ENCODE measurements at places on chromosomes 7 and 10.
A peak's percentile ranks its signal among the peaks of the same experiment; 100 is the strongest.

DNA sequence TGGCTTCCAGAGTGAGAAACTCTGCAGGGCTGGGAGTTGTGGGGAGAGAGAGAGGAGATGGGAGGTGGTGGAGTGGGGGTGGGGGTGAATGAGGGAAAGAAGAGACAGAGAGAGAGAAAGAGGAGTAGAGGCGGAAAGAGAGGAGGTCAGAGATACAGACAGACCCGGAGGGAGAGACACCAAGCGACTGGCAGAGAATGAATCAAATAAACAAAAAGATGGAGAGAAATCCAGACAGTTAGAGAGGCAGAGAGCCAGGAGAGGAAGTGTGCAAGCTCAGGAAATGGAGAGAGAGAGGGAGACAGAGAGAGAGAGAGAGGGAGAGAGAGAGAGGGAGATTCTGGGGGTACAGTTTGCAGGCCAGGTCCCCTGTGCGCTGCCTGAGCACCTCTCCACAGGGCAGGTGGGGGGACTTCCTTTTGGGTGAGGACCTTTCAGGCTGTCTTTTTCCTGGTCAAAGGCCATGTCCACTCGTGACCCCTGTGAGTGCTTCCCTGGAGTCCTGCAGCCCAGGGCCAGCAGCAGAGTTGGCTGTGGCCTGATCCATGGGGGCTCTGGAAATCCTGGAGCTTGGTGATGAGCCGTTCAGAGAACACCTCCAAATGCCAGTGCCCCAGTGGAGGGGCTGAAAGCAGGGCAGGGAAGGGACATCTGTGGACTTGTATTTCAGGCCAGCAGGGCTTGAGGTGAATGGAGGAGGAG is 25.0 kb upstream of the PCBD1 start:
- no peak for DNase-seq

- peak; percentile 55 for DNase-seq
Observed at GRCh38 chr10:15703151-15703880, 16.4 kb downstream of the ITGA8 start.

GRCh38 chr7:159013825-159014289 is 130.8 kb downstream of the VIPR2 start:
- DNase-seq, result no peak

GRCh38 chr10:76902949-76903348 is 734.7 kb downstream of the KCNMA1 start:
- peak; percentile 25 for DNase-seq

GRCh38 chr7:37108615-37109014 is 340.0 kb downstream of the ELMO1 start:
- DNase-seq, result peak; percentile 79

DNA sequence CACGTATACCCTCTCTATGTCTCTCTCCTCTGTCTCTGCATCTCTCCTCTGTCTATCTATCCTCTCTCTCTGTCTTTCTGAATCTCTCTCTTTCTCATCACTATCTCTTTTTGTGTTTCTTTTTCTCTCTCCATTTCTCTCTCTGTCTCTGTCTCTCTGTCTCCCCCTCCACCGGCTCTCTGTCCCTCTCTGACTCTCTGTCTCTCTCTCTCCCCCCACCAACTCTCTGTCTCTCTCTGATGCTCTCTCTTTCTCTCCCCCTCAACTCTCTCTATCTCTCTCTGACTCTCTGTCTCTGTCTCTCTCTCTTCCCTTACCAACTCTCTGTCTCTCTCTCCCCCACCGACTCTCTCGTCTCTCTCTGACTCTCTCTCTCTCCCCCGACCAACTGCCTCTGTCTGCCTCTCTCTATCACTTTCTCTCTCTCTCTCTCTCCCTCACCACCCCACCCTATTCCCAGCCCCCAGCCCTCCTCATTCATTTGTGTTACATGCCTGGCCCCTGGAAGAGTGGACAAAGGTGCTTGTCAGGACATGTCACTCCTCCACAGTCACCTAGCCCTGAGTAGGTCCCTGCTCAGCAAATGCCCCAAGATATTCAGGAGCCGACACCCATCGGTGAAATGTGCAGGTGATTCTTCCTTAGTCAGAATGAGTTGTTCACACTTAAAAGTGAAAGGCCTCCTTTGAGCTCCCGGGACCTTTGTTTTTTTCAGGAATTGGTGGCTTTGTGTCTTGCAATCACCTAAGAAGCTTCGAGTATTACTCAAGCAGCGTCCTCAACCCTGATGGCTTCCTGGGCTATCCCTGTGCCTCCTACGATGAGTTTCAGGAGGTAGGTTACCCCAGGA is 13.6 kb downstream of the PNLIPRP2 start:
- no peak for DNase-seq

- peak; percentile 89 for DNase-seq
Observed at GRCh38 chr7:128728598-128728997, 10.6 kb upstream of the CALU start.

- no peak for DNase-seq
Observed at GRCh38 chr10:72847681-72848080, 45.9 kb upstream of the OIT3 start.

DNA sequence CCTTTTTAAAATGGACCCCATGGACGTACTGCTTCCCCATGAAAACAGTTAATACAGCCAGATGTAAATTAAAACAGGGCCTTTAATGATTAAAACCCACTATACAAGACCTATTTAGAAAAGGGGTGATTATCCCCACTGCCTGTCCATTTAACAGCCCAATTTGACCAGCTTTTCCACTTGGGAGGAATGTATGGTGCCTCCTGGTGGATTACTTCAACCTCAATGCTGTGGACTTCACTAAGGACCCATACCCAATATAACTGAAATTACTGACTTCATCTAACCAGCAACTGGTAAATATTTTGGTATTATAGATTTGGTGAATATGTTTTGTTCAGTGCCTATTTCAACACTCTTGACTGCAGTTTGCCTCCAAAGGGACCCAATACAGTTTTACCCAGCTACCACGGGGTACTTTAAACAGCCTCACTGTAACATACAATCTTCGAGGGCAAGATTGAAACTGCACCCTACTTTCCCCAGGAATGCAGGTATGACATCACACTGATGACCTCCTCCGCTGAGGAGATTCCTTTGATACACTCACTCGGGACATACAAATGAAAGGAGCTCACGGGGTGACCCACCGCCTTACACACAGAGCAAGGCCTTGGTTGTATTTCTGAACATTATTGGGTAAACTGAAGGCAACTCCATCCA is 192.8 kb downstream of the DNAJC1 start:
- DNase-seq, result no peak

GRCh38 chr10:91771907-91772306 is 26.3 kb upstream of the TNKS2 start:
- DNase-seq, result no peak

DNA sequence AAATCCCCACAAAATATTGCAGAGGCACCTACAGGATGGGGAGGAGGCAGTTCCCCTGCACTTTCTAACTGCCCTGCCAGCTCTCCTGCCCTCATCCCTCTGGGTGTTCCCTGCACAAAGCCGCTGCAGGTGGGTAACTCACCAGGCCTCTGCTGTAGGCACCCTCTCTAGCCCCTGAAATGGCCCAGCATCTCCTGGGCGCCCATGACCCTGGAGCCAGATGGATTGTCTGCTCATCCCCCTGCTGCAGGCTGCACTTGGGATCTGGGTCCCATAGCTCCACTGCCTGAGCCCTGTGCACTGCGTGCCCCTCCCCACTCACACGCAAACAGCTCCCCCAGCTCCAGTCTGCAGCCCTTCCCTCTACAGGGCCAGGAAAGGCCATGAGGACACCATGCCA is 130.9 kb downstream of the C10orf105 start:
- DNase-seq, result no peak

GRCh38 chr7:35467456-35467978 is 213.6 kb upstream of the TBX20 start:
- DNase-seq, result no peak

GRCh38 chr7:46189255-46189790 is 268.3 kb upstream of the IGFBP3 start:
- DNase-seq, result no peak

DNA sequence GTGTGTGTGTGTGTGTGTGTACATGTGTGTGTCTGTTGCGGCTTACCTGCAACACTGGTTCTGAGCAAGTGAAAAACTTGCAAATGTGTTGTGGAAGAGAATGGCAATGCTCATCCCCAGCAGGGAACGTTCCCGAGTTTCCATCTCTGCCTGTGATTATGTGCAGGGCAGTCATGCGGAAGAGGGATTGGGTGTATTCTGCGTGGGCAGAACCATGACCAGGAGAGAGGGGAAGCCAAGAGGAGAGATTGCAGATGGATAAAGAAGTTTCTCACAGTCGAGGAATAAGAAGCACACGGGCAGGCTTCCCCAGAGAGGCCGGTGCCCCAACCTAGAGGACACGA is 99.9 kb downstream of the CTBP2 start:
- peak; percentile 52 for DNase-seq

DNA sequence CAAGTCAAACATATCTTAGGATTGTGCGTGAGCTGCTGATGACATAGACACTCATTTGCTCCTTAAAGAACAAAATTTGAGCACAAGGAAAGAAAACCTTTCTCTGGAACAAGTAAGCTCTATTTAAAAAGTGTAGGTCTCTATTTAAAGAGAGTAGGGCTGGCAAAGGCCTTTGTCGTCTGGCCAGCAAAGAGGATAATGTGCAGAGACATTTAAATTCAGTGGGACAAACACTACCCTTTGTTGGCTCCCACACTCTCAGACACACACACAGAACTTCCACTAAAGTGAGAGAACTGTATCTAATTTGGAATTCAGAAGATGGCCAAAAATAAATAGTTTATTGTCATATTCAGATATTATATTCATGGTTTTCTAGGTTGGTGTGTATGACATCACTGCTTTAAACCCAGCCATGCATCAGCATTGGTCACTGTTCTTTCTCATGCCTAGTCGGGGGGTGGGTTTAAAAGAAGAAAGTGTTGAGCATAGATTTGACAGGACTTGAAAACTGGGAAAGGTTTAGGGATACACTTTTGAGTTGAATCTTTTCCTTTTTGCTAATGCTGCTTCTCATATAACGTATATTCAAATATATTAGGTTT is 49.5 kb upstream of the HDAC9 start:
- DNase-seq, result no peak

GRCh38 chr7:21367081-21367480 is 60.8 kb upstream of the SP4 start:
- DNase-seq, result no peak

DNA sequence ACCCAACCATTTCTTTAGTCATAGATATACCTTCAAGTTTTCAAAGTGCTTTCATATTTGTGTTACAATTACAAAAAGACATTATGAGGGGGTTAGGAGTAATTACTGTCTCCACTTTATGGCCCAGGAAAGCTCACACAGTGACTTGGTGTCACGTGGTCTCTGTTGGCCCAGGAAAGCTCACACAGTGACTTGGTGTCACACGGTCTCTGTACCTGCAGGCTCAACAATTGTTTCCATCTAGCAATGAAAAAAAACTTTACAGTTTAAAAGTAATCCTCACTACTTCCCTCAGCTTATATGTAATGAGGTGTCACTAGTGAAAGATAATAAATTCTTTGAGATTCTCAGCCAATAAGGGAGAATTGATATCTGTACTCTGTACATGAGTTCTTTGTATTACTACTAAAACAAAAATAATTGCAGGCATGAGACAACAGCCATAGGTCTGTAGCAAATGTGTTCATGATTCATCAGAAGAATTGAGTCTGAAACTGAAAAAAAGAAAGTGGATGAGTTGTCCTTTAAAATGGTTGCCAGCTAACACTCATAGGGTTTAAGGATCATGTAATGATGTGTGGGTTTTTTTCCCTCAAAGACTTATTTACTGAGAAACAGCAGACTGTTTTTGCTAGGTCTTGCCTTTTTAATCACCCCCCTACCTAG is 10.9 kb downstream of the OGDH start:
- DNase-seq, result peak; percentile 57

DNA sequence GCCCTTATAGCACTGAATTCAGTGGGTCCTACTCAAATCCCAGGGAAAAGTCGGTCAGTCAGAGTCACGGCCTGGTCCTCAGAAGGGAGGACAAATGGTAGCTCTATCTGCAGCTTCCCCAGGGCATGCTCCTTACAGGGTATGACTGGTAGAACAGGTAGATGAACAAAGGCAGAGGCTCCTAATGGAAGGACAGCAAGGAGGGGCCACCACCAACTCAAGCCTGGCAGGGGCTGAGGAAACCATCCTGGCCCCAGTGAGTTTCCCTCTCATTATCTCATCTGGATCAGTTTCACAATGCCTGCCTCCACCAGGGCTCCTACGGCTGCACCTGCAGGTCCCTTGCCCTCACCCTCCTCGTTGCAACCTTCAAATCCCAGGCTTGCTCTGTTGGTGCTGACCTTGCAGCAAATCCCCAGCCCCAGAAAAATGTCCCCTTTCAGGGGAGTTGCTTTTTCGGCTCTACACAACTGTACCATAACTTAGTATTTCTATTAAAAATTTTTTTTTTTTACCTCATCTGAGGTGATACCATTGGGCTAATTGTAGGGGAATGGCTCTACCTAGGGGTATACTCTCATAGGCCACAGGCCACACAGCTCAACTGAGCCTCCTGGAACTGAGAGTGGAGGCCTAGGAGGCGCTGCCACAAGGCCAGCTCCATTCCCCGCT is 2.4 kb upstream of the MYO1G start:
- no peak for DNase-seq

DNA sequence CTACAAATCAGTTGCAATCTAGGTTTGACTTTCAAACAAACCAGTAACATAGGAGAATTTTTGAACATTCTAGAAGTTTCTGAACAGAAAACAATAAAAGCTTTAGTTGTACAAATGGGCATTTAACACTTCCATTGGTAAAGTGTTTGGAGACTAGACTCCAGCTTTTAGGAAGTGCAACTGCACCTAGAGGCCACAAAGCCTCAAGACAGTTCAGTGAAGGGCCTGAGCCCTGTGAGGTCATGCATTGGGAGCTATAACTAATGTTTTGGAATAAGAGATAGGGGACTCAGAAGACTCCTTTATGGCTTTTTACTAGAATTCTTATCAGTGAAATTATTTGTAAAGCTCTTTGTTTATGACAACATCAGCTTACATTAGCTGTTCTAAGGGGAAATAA is 3.0 kb upstream of the EPHB6 start:
- DNase-seq, result no peak

DNA sequence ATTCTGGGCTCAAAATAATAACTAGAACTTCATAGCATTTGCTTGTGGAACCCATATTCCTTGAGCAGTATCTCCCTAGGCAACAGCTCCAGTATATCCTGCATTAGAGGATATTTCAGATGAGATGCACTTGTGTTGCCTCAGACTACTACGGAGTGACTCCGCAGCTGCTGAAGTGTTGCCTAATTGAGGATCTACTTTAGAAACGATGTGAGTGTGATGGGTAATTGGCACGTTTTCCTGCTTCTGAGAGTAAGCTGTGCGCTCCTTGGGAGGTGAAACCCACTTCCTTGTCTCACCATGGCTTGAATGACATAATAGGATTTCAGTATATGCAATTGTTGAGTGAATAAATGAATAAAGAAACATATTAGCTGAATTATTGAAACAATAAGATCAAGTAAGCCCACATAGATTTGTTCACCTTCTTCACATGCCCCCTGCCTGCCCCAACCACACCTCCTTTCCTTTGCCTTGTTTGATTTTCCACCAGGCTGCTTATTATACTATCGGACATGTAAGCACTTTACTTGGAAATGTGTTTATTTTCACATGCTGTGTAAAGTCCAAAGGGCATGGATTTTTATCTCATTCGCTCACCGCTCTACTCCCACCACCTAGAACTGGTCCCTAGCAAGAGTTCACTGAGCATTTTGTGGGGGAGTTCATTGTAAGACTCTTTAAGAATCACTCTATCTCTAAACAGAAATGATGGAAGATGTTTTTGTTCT is 303.8 kb downstream of the KCNMA1 start:
- DNase-seq, result no peak

Measured in fibroblast of skin of back (primary cell).